ENCODE measurements at places on chromosomes 2 and 18.

GRCh38 chr2:102010902-102011301 lies 19.1 kb downstream of the IL1R2 start:
- no peak for DNase-seq

- no peak for DNase-seq
These were observed 1.4 kb downstream of the SPATS2L start for GRCh38 chr2:200307724-200308545.

DNA sequence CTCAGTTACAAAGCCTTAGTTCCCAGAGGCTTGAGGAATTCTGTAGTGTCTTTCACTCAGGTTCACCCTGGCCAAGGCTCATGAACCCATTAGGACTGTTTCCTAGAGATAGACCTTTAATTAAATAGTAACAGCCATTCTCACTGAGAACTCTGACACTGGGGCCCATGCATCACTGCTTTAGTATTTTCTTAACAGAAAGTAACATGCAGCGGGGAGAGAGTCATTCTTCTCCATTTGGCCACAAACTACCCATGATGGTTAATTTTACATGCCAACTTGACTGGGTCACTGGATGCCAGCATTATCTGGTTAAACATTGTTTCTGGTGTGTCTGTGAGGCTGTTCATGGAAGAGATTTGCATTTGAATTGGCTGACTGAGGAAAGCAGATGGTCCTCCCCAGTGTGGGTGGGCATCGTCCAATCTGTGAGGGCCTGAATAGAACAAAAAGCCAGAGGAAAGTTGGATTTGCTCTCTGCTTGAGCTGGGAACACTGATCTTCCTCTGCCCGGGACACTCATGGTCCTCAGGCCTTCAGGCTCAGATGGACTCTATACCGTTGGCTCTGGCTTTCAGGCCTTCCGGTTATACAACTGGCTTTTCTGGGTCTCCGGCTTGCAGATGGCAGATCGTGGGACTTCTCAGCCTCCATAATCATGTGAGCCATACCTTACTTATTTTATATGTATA lies 5.6 kb upstream of the CPLX4 start:
- DNase-seq: no peak

DNA sequence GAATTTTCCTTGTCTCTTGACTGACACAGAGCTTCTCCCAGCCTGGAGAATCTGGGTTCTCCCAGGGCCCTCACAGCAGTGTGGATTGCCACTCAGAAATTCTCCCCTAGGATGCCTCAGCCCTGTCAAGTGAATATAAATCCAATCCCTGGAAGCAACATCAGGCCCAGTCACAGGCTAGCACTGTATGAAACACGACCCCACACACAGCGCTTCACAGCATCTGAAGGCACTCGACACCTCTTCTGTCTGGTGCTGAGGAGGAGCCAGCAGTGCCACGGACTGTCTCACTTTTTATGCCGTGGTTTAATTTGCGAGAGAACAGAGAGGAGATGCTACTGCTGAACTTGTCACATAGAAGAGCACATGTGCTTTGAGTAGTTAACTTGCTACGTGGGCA lies 164.5 kb downstream of the NAPG start:
- no peak for DNase-seq

DNA sequence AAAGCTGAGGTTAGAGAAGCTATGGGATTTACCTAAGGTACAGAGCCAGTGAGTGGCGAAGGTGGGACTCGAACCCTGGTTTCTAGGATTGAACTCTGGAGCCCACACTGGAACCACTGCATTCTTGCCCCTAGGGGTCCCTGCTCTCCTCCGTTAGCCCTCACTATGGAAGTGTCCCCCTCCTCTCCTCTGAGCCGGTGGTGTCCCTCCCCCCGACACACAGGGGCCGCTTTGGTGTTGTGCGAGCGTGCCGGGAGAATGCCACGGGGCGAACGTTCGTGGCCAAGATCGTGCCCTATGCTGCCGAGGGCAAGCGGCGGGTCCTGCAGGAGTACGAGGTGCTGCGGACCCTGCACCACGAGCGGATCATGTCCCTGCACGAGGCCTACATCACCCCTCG lies 8.5 kb upstream of the GMPPA start:
- DNase-seq: no peak

- no peak for DNase-seq
These were observed 9.7 kb downstream of the TNS1 start for GRCh38 chr2:217993138-217993537.

Measured in SK-N-MC (cell line).